ENCODE measurements at places on chromosomes 5 and 9. TPM values are rescaled to one million over a fixed set of nuclear protein-coding genes. Genes with fewer than 3 reads are reported as not detected.

- peaks cover 8% of the 10 kb centered on the region for H3K36me3 ChIP-seq
Observed at GRCh38 chr9:75149841-75150241, 61.5 kb downstream of the OSTF1 start.

GRCh38 chr5:83049370-83049885, 27.8 kb downstream of the TMEM167A start:
- H3K4me3 ChIP-seq, result no peak overlapping the region
- no peak overlapping the region for H3K27ac ChIP-seq
- H3K4me1 ChIP-seq, result peaks cover 32% of the 10 kb centered on the region
- no peak for DNase-seq
- no peaks in the 10 kb centered on the region for H3K27me3 ChIP-seq

Gene FAM78A
- 0.64 TPM for total RNA-seq

DNA sequence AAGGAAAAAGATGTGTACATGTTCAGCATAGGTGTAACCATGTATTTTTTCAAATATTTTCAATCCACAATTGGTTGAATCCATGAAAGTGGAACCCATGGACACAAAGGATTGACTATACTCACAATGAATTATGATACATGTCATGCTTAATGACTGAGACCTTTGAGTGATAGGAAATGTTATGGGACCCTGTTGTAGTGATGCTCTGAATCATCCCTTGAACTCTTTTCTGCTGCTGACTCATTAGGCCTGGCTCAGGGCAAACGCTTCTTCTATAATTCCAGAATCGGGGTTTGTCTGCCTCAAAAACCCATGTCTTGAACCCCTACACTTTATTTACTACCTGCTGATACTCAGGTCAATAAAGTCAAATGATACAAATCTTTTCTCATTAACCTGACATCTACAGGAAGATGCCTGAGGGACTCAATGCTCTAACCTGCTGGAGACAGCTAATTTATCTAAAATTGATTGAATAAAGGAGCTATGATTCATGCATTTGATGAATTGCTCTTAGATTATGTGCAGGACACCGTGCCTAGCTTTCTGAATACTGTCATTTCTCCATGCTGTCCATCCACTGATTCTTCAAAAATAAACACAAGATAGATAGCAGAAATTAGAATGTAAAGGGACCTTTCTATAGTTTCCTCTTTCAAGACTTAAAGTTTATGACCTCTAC, 260.1 kb downstream of the PRELID2 start:
- DNase-seq, result no peak
- no peak overlapping the region for H3K27ac ChIP-seq
- H3K4me1 ChIP-seq, result peaks cover 3% of the 10 kb centered on the region
- no peaks in the 10 kb centered on the region for H3K36me3 ChIP-seq

Gene RC3H2
- 68.6 TPM for total RNA-seq

Gene VCP
- 318 TPM for total RNA-seq

DNA sequence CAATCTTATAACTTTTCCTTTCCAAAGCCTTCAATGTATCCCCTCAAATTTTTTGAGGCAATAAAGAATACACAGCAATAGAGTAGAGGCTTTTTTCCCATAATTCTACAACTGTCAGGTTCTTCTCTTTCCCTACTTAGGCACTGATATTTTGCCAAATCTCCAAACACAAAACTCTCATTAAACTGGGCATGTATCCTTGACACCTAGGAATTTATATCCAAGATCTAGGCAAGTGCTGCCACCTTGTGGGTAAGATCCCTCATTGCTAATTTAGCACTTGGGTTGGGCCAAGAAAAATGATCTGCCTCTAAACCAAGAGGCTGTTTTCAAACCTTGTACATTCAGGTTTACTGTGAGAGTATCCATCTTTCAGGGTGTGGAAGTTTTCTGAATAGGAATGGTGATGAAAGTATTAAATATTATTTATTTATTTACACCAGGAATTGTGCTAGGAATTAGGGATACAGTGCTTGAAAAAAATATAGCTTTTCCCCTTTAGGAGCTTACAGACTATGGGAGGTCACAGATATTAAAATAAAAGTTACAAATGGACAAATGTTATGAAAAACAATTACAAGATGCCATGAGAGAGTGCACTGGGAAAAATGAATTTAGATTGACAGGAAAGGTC, 17.6 kb downstream of the TSTD2 start:
- H3K36me3 ChIP-seq, result peaks cover 42% of the 10 kb centered on the region
- no peak overlapping the region for H3K27ac ChIP-seq
- DNase-seq, result no peak
- no peak overlapping the region for H3K4me3 ChIP-seq
- H3K27me3 ChIP-seq, result no peaks in the 10 kb centered on the region

DNA sequence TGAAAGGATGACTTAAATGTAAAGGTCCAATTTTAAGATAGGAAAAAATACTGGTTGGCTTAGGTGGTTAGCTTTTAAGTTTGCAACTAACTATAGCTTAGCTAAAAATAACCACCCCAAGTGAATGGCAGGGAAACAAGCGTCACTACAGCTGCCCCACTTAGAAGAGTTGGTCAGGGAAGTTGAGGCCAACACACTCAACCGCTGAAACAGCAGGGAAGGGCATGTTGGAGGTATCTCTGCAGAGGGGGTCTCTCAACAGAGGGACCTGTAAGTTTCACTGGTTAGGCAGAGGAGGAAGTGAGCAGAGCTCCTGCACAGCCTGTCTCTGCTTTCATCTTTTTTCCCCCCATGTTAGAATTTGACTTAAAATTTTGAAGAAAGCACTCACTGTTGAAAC, 75.3 kb downstream of the LHFPL2 start:
- no peak for DNase-seq
- H3K4me1 ChIP-seq, result peaks cover 48% of the 10 kb centered on the region
- no peak overlapping the region for H3K27ac ChIP-seq
- H3K36me3 ChIP-seq, result no peaks in the 10 kb centered on the region

GRCh38 chr5:11719888-11720481, 184.3 kb downstream of the CTNND2 start:
- no peaks in the 10 kb centered on the region for H3K27me3 ChIP-seq
- no peak overlapping the region for H3K27ac ChIP-seq
- H3K36me3 ChIP-seq, result no peaks in the 10 kb centered on the region
- H3K4me3 ChIP-seq, result no peak overlapping the region
- DNase-seq, result no peak
- H3K4me1 ChIP-seq, result peaks cover 9% of the 10 kb centered on the region

Gene MAMDC4
- 22.6 TPM for total RNA-seq

DNA sequence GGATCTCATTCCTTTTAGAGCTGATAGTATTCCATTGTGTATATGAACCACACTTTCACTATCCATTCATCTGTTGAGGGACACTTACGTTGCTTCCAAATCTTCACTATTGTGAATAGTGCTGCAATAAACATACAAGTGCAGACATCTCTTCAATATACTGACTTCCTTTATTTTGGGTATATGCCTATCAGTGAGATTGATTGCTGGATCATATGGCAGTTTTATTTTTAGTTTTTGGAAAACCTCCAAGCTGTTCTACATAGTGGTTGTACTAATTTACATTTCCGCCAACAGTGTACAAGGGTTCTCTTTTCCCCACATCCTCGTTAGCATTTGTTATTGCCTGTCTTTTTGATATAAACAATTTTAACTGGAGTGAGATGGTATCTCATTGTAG, 33.8 kb upstream of the LECT2 start:
- H3K36me3 ChIP-seq, result no peaks in the 10 kb centered on the region
- no peak overlapping the region for H3K27ac ChIP-seq
- DNase-seq, result no peak
- no peaks in the 10 kb centered on the region for H3K27me3 ChIP-seq
- H3K4me3 ChIP-seq, result no peak overlapping the region

Gene RAD23B
- total RNA-seq, result 101 TPM

GRCh38 chr5:119313658-119314605, 41.9 kb upstream of the TNFAIP8 start:
- H3K27ac ChIP-seq, result no peak overlapping the region
- H3K36me3 ChIP-seq, result peaks cover 4% of the 10 kb centered on the region
- peaks cover 8% of the 10 kb centered on the region for H3K4me1 ChIP-seq
- no peak for DNase-seq
- no peaks in the 10 kb centered on the region for H3K27me3 ChIP-seq

- H3K36me3 ChIP-seq, result no peaks in the 10 kb centered on the region
- peaks cover 48% of the 10 kb centered on the region for H3K27me3 ChIP-seq
- H3K4me3 ChIP-seq, result peak overlapping the region; percentile 42
- H3K27ac ChIP-seq, result no peak overlapping the region
- no peak for DNase-seq
- peaks cover 8% of the 10 kb centered on the region for H3K4me1 ChIP-seq
Observed at GRCh38 chr9:124453586-124454191, 3.4 kb downstream of the ADGRD2 start.

Gene KLHL3
- 12.7 TPM for total RNA-seq

DNA sequence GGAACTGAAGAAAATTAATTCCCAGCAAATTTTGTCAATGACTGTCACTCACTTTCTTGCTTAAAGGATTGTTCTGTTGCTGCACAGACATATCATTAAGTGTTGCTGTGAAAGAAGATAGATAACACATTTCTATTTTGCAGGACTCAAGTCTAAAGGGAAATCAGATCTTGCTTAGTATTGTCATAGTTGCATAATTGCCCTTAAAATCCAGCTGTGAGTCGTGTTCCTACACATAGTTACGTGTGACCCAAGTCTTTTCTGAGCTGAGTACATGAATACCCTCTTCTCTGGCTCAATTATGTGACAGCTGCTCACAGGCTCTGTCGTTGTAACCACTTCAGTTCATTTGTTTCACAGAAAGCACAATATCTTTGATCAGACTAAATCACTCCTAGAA, 390.8 kb downstream of the DTWD2 start:
- no peak overlapping the region for H3K4me3 ChIP-seq
- no peaks in the 10 kb centered on the region for H3K27me3 ChIP-seq
- no peak overlapping the region for H3K27ac ChIP-seq
- H3K36me3 ChIP-seq, result no peaks in the 10 kb centered on the region
- DNase-seq, result no peak
